A549 treated with CORT108297 at 1 μM for 4 hours (cell line): ENCODE measurements at places on chromosomes 12 and 14. TPM values are rescaled to one million over a fixed set of nuclear protein-coding genes. Genes with fewer than 3 reads are reported as not detected.

The MVK gene
- 6.3 to 9.4 TPM (median 8.1 TPM) in 5 replicates for total RNA-seq

The CRIP2 gene
- total RNA-seq = 94.2 to 194 TPM (median 175 TPM) in 5 replicates

The APOLD1 gene
- total RNA-seq = 0.30 to 0.54 TPM (median 0.34 TPM) in 5 replicates

The LIMA1 gene
- total RNA-seq = 6.2 to 9.8 TPM (median 6.7 TPM) in 5 replicates

The RNASE1 gene
- 0.15 to 0.57 TPM (median 0.25 TPM) in 5 replicates for total RNA-seq

The NYNRIN gene
- 0.15 to 0.25 TPM (median 0.21 TPM) in 5 replicates for total RNA-seq

The PLA2G1B gene
- 0.24 TPM in 1 of 5 replicates, not detected in the others for total RNA-seq
